ENCODE measurements at places on chromosomes 16 and 17.

DNA sequence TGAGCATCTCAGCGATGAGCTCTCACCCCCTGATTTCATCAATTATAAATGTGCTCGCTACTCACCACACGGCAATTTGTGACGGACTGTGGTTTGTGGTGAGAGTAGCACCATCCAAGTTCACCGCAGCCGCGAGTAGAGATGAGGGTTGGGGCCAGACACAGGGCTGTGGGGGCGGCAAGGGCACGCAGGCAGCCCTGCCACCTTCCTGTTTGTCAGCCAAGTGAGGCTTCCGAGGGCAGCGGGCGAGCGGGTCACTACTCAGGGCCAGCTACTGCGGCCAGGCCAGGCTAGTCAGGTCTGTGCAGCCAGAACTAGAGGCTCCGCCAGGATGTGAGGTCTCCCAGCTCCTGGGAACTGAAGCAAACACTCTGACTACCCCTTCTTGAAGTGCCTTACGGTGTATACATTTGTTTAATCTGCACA, 39.6 kb upstream of the MEOX1 start:
- DNase-seq, result peak; percentile 76

DNA sequence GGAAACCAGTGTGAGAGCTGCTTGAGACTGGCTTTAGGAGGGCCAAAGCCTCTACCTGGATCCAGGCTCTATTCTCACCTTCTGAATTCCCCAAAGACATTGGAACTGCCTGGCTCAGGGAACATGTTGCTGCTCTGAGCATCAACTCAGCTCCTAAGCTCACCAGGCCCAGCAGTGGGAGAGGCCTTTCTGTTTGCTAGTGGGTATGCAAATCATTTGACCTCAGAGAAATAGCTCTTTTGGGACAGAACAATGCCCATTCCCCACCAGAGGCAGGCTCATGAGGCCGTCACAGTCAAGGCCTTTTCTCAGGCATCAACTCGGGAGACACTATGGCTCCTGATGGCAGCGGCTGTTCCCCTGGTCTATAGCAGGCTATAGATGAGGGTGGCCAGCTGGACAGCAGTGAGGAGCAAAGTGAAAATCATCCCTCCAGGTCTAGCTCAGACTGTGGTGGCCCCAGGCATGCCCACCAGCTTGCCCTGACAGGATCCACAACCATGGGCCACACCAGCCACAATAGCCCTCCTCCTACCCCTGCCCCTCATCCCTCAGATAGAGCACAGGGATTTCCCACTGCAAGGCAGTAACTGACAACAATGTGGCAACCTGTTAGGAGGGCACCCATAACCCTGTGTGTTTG, 30.4 kb upstream of the GFOD2 start:
- no peak for DNase-seq

DNA sequence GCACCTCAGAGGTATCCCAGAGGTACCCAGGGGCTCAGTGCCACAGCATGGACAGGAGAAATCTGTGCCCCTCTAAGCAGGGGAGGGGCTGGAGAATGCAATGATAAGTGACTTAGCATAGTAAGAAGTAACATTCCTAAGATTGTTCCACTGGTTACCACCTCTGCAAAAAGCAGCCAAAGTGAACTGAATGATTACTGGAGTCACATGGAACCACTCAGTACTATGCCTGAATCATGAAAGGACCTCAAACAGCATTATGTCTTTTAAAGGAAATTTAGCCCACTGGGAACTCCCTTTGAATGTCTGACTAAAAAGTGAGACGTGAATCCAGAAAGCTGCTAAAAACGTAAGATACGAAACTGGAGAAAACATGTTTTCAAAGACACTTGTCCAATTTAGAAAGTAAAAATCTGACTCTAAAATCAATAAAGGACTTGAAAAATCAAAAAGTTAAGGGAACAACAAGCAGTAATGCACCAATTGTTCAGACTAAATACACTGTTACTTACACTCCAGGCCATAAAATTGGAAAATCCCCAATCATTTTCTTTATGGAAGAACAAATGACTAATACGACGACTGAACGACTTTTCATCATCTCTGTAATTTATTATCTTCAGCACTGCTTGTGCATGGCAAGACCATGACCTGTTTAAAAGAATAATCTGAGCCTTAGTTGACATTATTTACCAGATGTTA, 38.6 kb downstream of the LITAFD start:
- peak; percentile 32 for DNase-seq

GRCh38 chr17:14926526-14927122, 338.5 kb downstream of the PMP22 start:
- peak; percentile 74 for DNase-seq

DNA sequence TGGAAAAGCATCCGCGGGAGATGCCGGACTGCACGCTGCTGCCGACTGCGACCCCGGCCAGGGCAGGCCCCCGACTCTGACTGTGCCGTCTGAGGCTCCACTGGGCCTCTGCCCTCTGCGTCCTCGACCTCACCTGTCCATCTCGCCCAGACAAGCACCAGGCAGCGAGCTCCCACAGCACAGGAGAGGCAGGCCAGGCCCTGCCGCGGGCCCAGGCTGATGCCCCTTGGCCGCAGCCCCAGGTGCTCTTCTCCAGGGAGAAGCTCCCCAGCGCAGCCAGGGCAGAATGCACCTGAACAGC, 98.1 kb upstream of the DNAH17 start:
- DNase-seq, result no peak

- DNase-seq, result peak; percentile 58
These were observed 2.9 kb upstream of the TTYH2 start for GRCh38 chr17:74210191-74211140.

GRCh38 chr17:381516-381915, 28.9 kb upstream of the RPH3AL start:
- DNase-seq, result no peak

DNA sequence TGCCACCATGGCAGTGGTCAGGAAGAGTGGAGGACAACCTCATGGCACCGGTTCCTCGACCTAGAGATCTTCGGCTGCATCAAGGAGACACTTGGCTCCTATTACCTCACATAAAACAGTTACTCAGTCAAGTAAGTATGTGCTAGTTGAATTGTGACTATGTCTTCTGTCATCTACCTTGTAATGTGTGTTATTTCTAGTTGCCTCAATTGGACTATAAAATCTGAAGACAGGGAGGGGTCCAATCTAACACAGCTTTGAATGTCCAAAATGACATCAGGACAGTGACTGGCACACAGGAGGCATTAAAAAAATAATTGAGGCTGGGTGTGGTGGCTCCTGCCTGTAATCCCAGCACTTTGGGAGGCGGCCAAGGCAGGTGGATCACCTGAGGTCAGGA, 17.2 kb downstream of the C16orf86 start:
- DNase-seq, result no peak

DNA sequence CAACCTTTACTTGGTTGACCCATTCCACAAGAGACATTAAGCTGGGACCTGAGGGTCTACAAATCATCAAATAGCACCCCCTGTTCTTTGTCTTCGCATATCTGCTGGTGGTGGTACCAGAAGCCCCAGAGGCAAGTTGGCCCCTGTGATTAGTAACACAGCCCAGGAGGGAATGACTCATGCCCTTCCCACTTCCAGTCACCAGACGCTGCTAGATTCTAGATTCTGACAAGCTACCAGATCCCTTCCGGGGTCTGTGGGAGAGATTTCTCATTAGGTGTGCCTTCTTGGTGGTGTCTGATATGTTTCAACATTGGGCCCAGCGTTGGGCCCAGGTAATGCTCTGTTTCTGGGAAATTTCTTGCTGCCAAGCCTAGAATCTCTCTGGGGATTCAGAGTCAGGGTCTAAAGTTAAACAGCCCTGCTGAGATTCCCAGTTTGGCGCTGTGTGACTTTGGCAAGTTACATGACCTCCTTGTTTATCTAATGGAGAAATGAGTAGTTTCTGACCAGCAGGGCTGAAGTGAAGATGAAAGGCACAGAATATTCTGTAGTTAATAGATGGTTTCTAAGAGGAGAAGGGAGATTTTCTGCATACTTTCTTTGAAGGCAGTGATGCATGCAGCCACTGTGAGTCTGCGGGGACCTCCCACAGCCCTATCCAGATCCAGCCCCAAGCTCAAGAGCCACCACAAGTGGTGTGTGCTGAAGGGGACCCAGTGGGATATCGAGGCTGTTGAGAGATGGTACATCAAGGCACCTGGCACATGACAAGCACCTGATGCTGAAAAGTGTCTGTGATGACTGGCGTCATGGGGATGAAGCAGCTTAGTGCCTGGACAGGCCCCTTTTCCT, 3.9 kb downstream of the TRPV2 start:
- DNase-seq, result peak; percentile 94

- DNase-seq, result no peak
These were observed 580.3 kb upstream of the CA10 start for GRCh38 chr17:52738791-52739190.

DNA sequence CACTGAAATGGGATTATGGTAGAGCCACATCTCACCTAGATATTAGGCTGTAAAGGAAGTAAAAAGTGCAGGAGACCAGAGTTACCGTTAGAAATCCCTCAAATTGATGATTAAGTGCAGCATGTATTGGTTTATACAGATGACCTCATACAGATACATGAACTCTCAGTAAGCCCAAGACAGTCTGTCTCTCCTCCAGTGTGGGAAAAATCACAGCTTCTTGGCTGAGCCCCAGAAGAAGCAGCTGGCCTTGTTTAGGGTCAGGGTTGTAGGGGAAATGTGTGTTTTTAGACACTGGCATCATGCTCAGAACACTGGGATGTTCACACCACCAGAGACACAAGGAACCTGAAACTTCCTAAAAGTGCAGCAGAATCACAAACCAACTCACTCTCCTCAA, 135.9 kb downstream of the KATNIP start:
- DNase-seq, result peak; percentile 85

GRCh38 chr16:31429314-31429713, 1.2 kb upstream of the COX6A2 start:
- no peak for DNase-seq

DNA sequence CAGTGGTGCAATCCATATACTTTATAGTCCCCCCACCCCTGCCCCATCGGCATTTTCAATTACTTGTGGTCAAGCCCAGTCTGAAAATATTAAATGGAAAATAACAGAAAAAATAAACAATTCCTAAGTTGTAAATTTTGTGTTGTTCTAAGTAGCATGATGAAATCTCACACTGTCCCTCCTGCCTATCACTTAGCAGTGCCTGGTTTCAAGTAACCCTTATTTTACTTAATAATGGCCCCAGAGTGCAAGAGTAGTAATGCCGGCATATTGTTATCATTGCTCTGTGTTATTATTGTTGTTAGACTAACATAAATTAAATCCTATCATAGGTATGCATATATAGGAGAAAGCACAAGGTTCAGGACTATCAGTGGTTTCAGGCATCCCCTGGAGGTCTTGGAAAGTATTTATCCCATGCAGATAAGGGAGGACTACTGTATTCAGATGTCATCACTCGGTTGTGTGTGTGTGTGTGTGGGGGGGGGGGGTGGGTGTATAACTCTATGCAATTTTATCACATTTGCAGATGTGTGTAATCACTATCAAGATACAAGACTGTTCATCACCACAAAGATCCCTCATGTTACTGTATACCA, 9.3 kb downstream of the UBE2G1 start:
- DNase-seq, result no peak

GRCh38 chr17:78013683-78014467, 55.4 kb downstream of the TNRC6C start:
- peak; percentile 77 for DNase-seq

- no peak for DNase-seq
These were observed 4.1 kb downstream of the KRT25 start for GRCh38 chr17:40751065-40751464.

GRCh38 chr16:28913946-28914724, 10.9 kb downstream of the RABEP2 start:
- DNase-seq, result no peak

DNA sequence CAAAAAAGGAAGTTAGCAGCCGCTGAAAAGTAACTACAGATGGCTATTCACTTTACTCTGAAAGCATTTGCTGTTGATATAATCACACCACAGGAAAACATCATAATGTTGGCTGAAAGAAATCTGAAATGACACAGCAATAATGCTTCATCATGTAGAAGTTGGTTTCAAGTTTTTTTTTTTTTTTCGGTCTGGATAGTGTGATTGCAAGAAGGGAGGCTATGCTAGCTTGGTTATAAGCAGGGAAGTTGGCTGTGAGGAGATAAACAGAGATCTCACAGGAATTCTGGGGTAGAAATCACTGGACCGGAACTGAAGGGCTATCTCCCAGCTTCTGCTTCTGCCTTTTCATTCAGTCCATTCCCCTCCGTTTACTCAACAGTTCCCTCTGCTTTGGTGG, 57.9 kb downstream of the MYO1D start:
- DNase-seq, result no peak

- no peak for DNase-seq
These were observed 8.1 kb downstream of the SERPINF1 start for GRCh38 chr17:1769822-1770477.

- no peak for DNase-seq
These were observed 14.1 kb downstream of the PDZD9 start for GRCh38 chr16:21986692-21987246.

- no peak for DNase-seq
These were observed 1.1 kb downstream of the DRC7 start for GRCh38 chr16:57695680-57696069.

GRCh38 chr17:28145348-28145747, 102.9 kb downstream of the NLK start:
- DNase-seq, result peak; percentile 29

DNA sequence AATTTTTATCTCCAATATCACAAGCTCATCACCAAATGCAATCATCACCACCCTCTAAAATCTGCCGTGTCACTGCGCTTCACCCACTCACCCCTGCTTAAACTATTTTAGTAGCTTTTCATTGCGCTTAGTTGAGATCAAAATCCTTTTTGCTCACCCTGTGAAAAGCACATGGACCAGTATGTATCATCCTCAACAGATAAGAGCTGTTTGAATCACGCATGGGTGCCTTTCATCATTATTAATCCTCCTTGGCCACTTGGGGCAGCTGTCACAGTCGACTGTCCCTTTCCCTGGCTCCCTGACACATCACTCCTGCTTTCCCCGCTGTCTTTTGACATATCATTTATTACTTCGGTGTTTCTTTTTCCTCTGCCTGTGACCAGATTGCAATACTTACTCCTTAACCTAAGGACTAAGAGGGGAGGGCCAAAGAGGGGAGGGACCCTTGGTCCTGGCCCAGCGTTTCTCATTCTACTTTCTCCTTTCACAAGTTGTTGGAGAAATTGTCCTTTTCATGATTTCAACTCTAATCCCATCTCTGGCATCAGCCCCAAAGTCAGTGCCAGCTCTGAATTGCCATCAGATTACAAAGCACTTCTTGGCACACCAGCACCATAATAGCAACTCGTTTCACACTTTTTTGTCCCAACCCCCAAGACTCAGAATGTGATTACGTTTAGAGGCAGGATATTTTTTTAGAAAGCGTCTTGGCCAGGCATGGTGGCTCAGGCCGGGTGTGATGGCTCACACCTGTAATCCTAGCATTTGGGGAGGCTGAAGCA, 8.6 kb upstream of the KDM6B start:
- DNase-seq, result no peak

- peak; percentile 10 for DNase-seq
These were observed 885.5 kb downstream of the CDH11 start for GRCh38 chr16:64236316-64236715.

Measured in IMR-90 (cell line).